Activated naive CD8-positive, alpha-beta T cell treated with anti-CD3 and anti-CD28 coated beads for 36 hours (primary cell): ENCODE measurements at places on chromosomes 3 and 15. TPM values are rescaled to one million over a fixed set of nuclear protein-coding genes. Genes with fewer than 3 reads are reported as not detected.

DNA sequence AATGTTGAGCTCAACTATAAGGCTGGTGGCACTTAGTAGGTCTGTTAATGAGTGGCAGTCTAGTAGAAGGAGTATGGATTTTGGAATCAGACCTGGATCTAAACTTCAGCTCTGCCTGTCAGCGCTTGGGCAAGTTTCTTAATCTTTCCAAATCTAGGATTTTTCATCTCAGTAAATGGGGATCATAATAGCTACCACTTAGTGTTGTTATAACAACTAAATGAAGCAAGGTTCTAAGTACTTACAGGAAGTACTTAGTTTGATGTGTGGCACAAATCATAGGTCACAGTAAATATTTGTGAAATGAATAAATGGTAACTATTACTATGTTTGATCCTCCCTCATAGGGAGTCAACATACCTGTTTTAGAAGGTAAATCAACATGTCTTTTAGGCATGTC lies 31.4 kb downstream of the SLC49A4 start:
- DNase-seq: no peak

GRCh38 chr3:13137941-13138832 lies 65.0 kb upstream of the IQSEC1 start:
- no peak for DNase-seq

GRCh38 chr3:127673191-127674100 lies 694 bp downstream of the ABTB1 start:
- DNase-seq: peak; percentile 67

GRCh38 chr3:61574854-61575253 lies 13.5 kb downstream of the PTPRG start:
- DNase-seq: no peak

GRCh38 chr15:66692391-66692790 lies 9.6 kb upstream of the SMAD6 start:
- DNase-seq: no peak

GRCh38 chr3:122389197-122389596 lies 5.2 kb downstream of the FAM162A start:
- no peak for DNase-seq

DNA sequence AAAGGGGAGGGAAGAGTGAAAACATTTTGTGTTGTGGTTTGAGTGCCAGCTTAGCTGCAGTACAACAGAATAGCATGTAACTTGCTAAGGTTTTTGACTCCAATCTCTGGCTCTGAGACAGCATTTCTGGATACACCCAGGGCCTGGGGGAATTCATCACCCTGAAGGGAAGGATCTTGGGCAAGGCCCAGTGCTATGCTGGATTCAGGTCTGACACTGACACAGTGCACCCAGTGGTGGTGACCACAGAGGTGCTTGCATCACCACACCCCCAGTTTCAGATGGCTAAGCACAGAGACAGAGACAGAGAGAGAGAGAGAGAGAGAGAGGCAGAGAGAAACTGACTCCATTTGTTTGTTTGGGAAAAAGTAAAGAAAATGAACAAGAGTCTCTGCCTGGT lies 74.1 kb upstream of the KBTBD8 start:
- no peak for DNase-seq

DNA sequence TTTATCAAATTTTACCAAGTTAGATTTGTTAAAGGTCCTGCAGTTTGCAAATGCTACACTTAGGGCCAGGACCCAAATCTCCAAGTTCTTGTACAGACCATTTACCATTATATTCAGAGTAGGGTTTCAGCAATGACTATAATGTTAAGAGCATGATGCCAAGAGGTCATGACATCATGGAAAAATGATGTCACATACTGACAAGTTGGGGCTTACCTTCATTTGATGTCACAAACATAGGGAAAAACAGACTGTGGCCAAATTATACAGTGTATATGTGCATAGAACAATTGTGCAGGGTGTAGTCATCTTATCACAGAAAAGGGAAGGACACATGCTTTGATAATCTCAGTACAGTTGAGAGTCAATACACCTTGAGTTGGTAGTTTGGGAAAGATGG lies 10.1 kb upstream of the THRB start:
- DNase-seq: no peak

DNA sequence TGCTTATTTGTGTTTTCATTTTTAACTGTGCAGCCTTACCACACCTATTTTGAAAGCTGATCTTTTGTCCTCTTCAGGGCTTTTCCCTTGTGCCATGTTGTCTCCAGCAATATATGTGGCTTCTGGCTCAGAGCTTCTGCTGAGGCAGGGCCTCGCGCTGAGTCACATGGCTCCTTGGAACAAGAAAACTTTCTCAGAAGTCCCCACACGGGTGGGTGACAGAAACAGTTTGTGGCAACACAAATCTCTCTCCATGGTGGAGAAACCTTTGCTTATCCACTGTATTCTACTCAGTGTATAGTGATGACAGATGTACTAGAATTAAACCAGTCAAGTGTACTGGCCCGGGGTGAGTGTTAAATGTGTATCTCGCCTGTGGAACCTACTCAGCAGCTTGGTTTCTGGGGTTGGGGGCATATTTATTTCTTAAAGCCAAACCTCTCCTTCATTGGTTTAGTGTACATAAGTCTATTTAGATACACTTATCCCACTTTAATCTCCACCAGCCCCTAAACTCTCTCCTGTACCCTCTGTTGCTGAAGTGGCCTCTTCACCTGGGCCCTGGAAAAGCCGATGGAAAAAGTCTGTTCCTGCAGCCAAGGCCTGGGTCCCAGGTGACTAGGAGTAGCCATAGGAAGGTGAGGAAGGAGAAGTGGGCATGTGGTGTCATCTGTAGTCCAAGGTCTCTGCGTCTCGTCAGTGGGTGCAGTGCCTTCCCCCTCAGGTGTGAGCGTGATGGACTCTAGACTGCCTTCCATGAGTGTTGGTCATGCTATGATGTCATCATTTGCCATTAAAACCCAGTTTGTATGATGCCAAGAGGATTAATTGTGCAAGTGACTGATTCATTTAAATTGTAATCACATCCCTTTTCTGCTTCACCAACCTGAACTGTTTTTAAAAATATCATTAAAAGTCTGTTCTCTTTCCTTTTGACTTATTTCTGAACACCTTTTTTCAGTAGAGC lies 3.2 kb upstream of the FBXL22 start:
- DNase-seq: peak; percentile 54

GRCh38 chr15:69971771-69972170 lies 125.9 kb downstream of the TLE3 start:
- DNase-seq: no peak

GRCh38 chr3:116260491-116260890 lies 184.8 kb downstream of the LSAMP start:
- DNase-seq: no peak

GRCh38 chr15:62935300-62936081 lies 107.1 kb upstream of the TPM1 start:
- DNase-seq: no peak

DNA sequence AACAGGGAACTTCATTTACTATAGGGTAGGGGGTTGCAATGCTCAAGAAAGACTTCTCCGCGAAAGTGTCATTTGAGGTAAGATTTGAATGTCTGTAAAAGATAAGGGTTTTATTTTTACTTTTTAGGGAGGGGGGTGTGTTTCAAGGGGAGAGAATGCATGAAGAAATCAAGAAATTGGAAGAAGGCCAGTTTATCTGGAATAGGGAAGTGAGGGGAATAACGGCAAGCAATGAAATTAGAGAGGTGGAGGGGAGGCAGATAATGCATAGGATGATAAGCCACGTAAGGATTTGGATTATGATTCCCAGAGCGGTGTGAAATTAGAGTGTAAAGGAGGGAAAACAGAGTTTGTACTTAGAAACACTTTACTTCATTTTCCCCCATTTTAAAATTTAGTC lies 63.0 kb upstream of the MB21D2 start:
- no peak for DNase-seq

DNA sequence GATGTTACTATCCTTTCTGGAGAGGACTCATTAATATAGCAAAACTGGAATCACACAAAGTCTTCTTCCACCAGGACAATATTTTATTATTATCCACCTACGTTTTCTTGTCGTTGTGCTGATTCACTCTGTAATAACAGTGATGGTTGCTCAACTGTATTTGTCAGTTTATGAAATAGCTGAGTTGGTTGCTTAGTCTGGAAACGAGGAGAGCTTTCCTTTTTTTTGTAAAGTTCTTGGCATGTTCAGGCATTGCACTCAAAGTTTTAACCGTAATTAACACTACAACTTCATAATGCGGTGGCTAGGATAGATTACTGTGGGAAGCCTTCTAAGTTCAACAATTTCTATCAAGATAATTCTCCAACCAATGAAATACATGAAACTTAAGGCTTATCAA lies 131.2 kb downstream of the RAP2B start:
- DNase-seq: no peak

DNA sequence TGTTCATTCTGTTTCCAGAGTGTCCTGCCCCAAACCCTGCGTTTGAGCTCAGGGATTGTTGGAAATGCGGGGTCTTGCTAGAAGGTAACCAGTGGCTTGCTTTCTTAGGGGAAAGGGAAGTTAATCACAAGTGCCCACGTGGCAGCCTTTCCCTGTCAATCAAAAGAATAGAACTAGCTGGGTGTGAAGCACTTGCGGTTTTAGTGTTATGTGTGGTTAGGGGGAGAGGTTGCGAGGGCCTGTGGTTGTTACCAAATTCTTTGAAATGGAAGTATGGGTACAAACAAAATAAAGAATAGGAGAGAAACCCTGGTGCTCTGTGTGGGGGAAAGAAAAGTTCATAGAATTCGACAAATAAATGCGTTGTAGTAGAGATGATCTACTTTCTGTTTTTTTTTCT lies 67.6 kb downstream of the FNDC3B start:
- DNase-seq: peak; percentile 69

DNA sequence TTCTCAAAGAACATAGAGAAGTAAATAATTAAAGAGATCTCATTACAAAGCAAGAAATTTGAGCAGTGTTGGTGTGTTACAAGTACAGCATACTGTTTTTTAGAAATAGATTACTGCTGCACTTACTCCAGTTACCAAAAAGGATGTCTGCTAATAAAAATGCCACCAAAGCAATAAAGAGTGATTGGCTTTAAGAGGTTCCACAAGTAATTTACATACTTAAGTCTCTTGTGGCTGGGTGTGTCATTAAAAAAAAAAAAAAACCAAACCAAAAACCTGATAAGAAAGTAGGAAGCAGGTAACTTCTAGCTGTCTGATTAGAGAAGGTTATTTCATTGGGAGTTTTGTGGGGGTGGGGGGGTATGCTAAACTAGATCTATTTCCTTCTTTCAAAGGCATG lies 15.2 kb downstream of the RAB11A start:
- no peak for DNase-seq

DNA sequence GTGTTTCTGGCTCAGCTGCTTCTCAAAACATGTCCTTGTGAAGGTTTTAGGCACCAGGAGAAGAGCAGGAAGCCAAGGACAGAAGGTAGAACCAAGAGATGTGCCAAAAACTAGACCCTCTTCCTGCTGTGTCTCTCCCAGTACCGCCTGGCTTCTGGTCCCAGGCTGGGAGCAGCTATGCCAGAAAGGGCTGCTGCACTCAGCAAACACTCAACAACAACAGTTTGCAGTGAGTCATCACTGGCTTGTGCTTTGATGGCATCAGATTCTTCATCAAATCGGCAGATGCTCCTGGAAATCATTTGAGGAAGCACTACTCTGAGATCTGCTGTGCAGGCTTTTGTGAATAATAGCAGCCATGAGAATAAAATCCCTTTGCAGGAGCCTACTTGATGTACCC lies 63.2 kb downstream of the DGKG start:
- DNase-seq: no peak

- DNase-seq: no peak
Observed at GRCh38 chr3:87855211-87855610, 203.6 kb downstream of the CGGBP1 start.

- DNase-seq: no peak
Observed at GRCh38 chr15:46872981-46873330, 844.3 kb upstream of the SEMA6D start.

DNA sequence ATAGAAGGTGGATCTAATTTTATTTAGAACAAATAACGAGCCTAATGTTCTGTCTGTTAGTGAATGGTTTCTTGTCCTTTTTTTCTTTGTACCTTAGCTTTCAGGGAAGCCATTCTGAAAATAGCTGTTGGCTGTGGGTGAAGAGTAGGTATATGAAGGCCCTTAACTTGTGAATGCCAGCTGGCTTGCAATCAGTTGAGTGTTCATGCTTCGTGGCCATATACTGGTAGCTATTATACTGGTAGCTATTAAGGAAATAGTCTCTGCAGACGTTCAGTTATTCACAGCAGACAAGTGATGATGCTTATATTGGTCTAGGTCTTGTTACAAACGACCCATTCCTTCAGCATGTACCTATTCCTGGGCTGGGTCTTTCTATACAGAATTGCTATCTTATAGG lies 18.8 kb downstream of the TRIM71 start:
- no peak for DNase-seq

DNA sequence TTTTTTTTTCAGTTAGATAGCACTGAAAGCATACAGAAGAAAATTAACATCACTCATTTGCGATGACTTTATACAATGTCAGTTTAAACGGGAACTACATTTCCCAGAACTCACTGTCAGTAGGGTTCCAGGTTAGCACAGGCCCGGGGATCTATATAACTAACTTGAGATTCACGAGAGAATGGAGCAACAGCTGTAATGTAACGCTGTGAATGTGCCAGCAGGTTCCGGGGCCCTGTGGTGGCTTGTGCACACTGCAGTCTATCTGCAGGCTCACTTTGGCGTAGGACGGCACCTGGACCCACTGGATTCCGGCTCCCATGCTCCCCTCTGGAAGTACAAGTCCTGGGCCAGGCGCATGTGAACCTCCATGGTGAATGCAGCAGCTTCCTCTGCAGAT lies 19.4 kb downstream of the CCR1 start:
- DNase-seq: no peak

DNA sequence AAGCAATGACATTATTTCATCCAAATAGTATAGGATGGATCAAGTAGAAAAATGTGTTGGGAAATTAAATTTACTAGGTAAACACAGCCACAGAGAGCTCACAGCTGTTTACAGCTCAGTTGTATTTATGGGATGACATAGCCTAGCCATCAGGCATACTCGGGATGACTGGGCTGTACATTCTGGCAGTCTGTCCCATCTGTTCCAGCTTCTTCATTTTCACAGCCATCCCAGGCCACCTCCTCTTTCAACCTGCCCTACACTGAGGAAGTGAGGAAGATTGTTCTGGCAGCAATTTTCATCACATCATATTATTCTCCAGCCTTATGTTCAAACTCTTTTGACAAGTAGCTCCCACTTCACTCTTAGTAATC lies 98.4 kb upstream of the PFN2 start:
- no peak for DNase-seq

The SCAPER gene
- 20.8 TPM for total RNA-seq

The GOLGA6A gene
- total RNA-seq: not detected

The CPEB1 gene
- 1.0 TPM for total RNA-seq

The CLDN16 gene
- total RNA-seq: not detected

The RHOV gene
- 0.45 TPM for total RNA-seq

The GOLGA6L7 gene
- not detected for total RNA-seq

The SLC9A9 gene
- 2.3 TPM for total RNA-seq

The CYP1A2 gene
- not detected for total RNA-seq

The STAC gene
- not detected for total RNA-seq

The SV2B gene
- 0.06 TPM for total RNA-seq
